NB4 (cell line): ENCODE measurements at places on chromosomes 7 and 10.

DNA sequence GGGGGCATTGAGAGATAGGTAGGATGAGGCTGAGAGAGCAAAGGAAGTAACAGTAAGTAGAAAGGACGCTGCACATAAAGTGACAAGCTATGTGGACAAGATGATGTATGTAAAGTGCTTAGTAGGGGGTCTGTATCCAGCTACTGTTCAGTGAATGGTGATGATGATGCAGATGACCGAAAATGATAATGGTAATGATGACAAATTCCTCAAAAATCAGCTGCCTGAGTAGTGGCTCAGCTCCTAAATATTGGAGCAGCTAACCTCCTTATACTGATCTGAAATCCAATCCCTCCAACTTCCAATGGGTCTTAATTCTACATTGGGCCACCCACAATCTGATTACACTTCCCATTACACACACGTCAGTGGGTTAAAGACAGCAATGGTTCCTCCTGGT, 27.1 kb upstream of the KCNMA1 start:
- no peak for DNase-seq

DNA sequence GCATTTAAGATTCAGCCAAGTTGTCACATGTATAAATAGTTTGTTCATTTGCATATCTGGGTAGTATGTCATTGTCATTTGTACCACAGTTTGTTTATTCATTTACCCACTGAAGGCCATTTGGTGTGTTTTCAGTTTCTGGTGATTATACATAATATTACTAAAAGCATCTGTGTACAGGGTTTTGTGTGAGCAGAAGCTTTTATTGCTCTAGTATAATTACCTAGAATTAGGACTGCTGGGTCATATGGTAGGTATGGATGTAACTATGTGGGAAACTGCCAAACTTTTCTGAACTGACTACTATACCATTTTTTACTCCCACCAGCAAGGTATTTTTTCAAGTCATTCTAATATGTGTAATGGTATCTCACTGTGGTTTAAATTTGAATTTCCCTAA, 584.0 kb upstream of the GHITM start:
- DNase-seq = no peak

DNA sequence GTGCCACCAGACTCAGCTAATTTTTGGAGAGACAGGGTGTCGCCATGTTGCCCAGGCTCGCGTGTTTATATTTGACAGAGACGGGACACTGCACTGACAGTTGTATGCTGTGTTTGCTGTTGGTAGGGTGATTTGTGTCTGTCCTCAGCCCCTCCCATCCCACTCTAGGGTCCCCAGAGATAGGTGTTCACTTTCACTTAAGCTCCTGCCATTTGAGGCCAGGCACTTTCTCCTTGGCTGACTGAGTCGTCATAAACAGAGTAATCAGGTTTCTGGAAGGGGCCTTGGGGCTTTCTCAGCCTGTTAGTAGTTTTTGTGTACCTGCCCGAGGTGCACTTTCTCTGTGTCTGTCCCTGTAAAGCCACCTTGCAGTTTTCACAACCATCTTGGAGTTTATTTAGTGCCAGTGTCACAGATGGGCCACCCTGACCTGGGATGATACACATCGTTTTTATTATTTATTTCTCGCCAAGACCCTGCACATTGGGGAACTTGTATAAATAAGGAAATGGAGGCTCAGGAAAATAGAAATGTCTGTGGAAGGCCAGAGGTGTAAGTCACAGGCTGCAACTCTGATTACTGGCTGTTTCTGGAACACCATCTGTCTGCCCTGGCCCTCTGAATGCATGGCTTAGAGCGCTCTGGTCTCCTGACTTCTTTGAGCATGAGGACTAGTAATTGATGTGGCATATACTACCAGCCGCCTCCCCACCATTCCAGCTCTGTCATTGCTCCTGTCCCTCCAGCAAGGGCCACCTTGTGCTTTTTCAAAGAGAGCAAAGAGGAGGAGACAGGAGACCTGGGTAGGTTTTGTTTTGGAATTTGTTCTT, 81.9 kb upstream of the PDCD4 start:
- DNase-seq = no peak

DNA sequence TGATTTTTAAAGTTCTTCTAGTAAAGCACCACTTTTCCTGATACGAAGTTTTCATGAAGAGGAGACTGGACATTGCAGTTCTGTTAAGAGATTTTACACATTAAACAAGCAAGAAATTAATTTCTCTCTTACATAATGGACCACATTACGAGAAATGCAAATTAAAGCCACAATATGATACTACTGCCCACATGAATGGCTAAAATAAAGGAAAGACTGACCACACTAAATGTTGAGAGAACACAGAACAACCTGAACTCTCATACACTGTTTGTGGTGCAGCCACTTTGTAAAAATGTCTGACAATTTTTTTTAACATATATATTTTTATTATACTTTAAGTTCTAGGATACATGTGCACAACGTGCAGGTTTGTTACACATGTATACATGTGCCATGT, 44.0 kb upstream of the HERPUD2 start:
- no peak for DNase-seq

DNA sequence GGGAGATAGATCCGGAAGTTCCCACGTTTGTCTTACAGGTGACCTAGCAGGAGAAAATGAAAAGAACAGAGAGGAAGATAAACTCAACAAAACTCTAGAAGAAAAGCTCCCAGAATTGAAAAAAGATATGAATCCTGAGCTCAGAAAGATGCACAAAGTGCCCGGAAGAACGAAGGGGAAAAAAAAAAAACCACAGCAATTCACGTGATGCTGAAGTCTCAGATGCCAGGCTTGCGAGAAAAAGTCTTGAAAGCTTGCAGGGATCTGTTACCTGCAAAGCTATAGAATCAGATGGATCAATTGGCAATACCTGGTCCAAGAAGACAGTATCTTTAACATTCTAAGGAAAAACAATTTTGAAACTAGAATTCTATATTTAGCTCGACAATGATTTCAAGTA, 33.5 kb downstream of the CARD11 start:
- DNase-seq = no peak
